Mesendoderm (in vitro differentiated cells): ENCODE measurements at places on chromosomes 16 and 17.

DNA sequence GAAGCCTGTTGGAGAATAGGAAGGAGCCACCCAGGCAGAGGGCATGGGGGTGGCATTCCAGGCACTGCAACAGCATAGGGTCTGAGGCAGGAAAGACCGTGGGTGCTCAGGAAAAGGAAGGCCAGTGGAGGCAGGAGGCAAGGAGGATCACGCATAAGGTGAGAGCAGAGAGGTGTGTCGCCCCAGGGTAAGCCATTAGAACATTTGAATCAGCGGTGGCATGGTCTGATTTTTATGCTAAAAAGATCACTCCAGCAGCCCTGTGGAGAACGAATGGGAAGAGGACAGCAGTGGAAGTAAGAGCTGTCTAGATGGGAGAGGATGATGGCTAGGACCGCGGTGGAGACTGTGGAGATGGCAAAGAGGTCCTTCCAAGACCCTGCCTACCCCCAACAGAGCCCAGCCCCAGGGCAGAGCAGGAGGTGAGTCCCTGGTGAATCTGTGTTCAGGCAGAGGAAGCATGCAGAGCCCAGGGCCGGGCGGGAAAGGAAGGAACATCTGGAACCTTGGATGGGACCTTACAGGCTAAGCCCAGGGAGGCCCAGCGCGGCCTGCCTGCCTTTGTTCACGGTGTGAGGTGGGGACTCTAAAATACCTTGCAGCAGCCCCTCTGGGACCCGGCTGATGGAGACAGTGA is 7.8 kb downstream of the LPO start:
- no peak for DNase-seq

DNA sequence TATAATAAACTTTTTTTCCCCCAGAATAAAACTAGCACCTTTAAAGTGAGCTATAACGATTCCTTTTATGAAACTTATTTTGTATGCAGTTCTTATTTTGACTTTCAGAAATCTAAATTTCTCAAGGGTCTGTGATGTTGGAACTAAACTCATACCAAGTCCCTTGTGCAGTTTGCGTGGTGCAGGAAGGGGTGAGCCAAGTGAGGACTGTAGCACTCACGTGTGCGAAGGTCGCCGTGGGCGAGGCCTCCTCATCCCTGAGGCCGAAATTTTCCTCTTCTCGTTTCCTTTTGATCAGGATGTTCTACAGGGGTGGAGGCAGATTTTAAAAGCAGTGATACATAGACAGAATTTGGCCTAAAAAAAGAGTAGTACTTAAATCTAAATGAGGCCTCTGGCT is 73.7 kb downstream of the RPTOR start:
- no peak for DNase-seq

GRCh38 chr16:88369447-88370008 is 13.2 kb upstream of the ZNF469 start:
- DNase-seq = peak; percentile 67

DNA sequence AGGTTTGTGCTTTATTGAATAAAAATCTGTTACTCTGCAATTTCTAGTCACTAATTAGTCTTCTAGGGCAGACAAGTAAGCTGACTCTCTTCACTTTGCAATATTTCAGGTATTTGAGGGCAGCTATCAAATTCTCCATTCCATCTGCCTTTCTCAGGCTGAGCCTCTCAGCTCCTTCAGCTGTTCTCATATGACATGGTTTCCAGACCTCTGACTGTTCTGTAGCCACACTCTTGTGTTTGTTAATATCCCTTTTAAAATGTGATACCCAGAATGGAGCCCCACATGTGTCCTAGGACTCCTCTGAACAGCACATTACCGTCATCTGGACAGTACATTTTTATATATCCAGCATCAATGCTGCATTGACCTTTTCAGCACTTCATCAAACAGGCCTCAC is 46.1 kb upstream of the MTMR4 start:
- DNase-seq = no peak

GRCh38 chr16:69115837-69116236 is 10.4 kb downstream of the HAS3 start:
- no peak for DNase-seq

- DNase-seq = no peak
Observed at GRCh38 chr17:61536422-61536955, 54.5 kb downstream of the NACA2 start.

- DNase-seq = no peak
Observed at GRCh38 chr16:49419006-49419405, 45.4 kb downstream of the C16orf78 start.

- peak; percentile 87 for DNase-seq
Observed at GRCh38 chr16:30934827-30935557, 11.6 kb downstream of the FBXL19 start.

DNA sequence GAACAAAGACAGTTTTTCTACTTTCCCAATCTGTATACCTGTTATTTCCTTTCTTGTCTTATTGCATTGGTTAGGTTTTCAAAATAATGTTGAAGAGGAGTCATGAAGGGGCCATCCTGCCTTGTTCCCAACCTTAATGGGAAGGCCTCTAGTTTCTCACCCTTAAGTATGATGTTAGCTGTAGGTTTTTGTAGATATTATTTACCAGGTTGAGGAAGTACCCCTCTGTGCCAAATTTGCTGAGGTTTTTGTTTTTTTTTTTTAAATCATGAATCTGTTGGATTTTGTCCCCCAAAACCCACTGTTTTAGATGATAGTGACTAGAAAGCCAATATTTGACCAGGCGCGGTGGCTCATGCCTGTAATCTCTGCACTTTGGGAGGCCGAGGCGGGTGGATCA is 36.4 kb downstream of the VMP1 start:
- DNase-seq = no peak
